Activated CD4-positive, alpha-beta memory T cell treated with anti-CD3 and anti-CD28 coated beads for 36 hours (primary cell): ENCODE measurements at places on chromosomes 13 and 19. TPM values are rescaled to one million over a fixed set of nuclear protein-coding genes. Genes with fewer than 3 reads are reported as not detected.

DNA sequence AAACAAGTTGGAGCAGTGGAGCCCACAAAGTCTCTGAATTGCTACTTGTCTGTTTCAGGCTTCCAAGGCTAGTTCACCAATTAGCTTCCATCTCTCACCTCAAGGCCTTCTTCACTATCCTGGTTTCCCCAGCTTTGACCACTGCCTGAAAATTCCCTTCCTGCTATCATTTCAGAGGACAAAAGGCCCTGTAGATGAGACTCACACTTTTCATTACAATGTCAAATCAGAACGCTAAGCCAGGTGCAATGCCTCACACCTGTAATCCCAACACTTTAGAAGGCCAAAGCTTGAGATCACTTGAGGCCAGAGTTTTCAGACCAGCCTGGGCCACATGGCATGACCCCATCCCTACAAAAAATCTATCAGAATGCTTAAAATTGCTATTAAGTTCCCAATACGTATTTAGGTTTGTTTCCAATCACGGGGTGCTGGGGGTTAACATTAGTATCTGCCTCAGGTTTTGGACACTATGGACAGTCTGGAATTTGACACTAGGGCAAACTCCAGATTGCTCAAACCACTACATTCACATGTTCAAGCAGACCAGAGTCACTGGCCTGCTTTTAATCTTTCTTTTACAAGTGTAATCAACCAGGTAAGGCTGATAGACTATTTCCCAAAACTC lies 5.5 kb downstream of the TPT1 start:
- DNase-seq: no peak

- DNase-seq: no peak
Measured at GRCh38 chr13:109384491-109385241, 401.7 kb downstream of the IRS2 start.

DNA sequence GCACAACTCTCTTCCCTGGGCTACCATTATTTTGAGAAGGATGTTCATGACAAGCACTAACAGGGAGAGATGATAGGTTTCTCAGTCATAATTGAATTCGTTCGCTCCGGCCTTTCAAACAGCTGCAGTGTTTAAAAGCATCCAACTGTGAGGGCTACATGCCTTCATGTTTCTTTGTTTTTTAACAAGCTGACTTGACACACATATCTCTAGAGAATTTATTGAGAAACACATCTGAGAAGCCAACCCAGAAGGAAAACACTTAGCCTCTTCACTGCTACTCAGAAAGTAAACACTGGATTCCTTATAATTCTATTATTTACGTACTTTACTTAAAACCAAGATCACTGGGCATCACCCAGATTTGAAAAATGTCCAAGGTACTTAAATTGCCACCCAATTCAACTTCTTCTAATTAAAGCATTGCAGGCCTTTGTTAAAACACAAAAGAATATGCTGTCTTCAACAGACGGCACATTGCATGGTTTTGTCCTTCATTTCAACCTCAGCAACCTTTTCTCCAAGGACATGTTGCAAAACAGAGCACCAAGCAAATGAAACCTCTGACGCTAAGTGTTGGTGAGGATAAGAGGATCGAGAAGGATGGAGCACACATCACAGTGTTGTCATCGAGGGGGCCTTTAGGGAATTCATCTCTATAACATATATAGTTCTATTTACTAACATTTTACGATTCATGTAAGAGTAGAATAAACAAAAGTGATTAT lies 75.8 kb downstream of the TBC1D4 start:
- DNase-seq: no peak

Gene C13orf42
- not detected for total RNA-seq

Gene ALOX5AP
- total RNA-seq: 33.8 TPM
